GM13977 (cell line): ENCODE measurements at places on chromosomes 11 and 22.
A peak's percentile ranks its signal among the peaks of the same experiment; 100 is the strongest.

DNA sequence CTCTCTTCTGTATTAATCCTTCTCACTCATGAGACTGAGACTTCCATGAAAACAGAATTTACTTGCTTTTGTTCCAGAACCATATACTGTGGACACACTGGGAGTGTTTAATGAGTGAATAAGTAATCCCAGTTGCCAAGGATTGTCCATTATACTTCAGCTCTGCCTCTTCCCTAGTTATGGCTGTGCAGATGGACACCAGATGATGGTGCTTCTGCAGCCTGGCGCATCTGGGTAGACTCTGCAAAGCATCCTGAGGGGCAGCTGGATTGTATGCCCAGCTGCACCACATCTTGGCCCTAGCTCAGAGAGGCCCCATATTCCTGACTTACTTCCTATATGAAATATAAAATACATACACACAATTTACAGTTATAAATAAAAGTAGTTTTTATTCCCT lies 43.5 kb downstream of the DBX1 start:
- DNase-seq = no peak

DNA sequence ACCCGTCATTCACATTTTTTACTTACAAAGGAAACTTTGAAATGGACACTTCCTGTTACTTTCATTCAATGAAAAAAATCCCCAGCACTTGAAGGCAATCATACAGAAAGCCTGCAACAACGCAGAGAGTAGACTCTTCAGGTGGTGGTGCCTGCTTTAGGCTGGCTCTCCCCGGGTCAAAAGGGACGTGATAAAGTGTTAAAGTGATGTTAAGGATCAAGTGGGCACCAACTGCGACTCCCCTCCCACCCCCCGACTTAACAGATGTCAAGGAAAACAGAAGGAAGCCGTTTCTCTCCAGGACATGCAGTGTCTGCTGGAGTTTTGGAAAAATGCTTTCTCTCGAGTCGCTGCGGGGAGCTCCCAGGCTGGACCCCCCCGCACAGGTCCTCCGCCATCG lies 414 bp upstream of the PNPLA3 start:
- DNase-seq = peak; percentile 72

DNA sequence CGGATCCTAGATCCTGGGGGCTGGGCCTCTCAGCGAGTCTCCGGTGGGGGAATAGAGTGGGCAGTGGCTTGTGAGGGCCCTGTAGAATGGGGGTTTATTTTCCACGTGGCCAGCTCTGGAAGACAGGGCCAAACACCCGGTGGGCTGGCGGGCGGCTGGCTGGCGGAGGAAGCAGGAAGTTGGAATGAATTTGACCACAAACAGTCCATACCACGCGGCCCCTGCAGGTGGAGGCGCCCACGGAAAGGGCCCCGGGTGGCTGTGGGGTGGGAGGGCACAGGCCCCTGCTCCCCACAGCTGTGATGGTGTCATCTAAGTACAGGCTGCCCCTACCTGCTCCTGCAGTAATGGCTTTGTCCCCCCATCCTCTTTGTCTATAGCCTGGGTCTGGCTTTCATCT lies 15.1 kb downstream of the MCAT start:
- no peak for DNase-seq

- no peak for DNase-seq
Measured at GRCh38 chr11:66686100-66686785, 8.6 kb upstream of the RBM4B start.

GRCh38 chr22:25404928-25405816 lies 159.3 kb upstream of the GRK3 start:
- peak; percentile 92 for DNase-seq

- DNase-seq = no peak
Measured at GRCh38 chr22:27777128-27777527, 24.4 kb downstream of the MN1 start.

- peak; percentile 64 for DNase-seq
Measured at GRCh38 chr11:46302866-46303265, 25.4 kb downstream of the CREB3L1 start.

DNA sequence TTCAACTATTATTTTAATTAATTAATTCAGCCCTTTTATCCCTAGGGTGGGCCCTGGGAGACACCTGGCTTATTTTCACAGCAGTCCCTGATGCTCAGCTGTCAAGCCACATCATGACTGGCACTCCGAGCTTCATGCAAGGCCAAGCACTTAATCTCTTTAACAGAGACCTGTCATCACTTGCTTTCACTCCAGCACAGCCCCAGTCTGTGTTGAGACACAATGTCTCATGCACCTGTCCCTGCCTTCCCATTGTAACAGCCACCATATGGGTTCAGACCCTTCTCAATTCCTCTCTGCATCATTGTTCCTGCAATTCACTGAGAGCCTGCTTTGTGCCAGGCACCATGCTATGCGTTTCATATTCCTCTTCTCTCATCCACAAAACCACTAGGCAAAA lies 222.2 kb upstream of the TENM4 start:
- DNase-seq = no peak
